Astrocyte of the hippocampus (primary cell): ENCODE measurements at places on chromosomes 5 and 9.

- no peak for DNase-seq
Measured at GRCh38 chr9:134291961-134292871, 34.0 kb upstream of the RXRA start.

- DNase-seq = no peak
Measured at GRCh38 chr5:133049726-133050048, 2.1 kb upstream of the HSPA4 start.

GRCh38 chr5:65913519-65913918 lies 12.9 kb upstream of the ERBIN start:
- DNase-seq = no peak

- DNase-seq = no peak
Measured at GRCh38 chr5:71894091-71894490, 175.0 kb downstream of the CARTPT start.

- peak; percentile 58 for DNase-seq
Measured at GRCh38 chr5:322281-322941, 897 bp downstream of the AHRR start.

DNA sequence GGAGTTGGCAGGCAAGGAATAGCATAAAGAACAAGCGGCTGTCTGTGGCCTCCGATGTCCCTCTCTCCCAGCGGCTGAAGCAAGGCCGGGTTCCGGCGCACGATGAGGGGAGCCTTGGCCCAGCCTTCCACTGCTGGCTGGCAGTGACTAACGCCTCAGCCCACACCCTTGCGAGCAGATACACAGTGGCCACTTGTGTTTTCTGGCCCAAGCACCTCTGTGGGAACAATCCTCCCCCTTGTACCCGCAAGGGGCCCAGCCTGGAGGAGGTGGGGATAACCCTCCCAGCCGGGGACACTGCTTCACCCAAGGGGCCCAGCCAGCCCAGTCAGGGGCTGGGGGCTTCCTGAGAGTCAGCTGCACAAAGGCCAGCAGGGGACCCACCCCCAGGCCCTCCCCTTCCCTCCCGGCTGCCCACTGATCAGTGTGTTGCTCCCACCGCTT lies 23.2 kb downstream of the STK10 start:
- DNase-seq = peak; percentile 42

GRCh38 chr5:41961736-41962135 lies 36.7 kb downstream of the FBXO4 start:
- DNase-seq = no peak

DNA sequence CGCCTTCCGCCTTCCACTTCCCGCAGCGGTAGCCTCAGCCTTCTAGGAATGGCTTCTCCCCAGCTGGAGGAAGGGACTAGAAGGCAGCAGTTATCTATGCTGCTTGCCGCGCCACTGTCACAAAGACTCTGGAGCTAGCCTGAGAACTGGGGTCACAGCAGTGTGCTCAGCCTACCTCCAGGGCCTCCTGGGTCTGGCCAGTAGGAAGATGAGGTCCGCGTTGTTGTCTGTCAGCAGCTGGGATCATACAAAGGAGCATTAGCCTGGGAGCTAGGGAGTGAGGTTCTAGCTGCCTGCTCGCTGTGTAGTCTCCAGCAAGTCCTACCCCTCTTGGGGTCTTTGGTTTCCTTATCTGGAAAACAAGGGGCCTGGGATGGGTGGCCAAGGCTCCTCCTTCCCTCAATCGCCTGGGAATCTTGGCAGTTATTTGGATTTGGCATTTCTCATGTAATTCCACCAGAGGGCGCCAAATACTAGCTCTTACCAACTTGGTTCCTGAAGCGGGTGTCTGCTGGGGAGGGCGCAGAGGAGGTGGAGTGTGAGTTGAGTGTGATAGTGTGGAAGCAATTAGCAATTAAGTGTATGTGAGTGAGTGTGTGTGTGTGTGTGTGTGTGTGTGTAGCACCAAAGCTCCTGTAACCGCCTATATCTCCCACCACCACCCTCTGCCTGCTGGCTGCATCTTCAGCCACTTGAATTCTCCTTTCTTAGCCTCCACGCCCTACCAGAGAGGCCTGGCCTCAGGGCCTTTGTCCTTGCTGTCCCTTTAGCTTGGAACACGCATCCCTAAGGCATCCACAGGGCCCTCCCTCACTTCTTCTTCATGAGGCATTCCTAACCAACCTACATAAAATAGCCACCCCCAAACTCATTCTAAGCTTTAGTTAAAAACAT lies 97.1 kb downstream of the ENTREP1 start:
- DNase-seq = peak; percentile 82

- DNase-seq = no peak
Measured at GRCh38 chr5:176650354-176650884, 3.1 kb downstream of the TSPAN17 start.

- DNase-seq = no peak
Measured at GRCh38 chr5:126300293-126300692, 122.9 kb upstream of the GRAMD2B start.

- no peak for DNase-seq
Measured at GRCh38 chr9:113386571-113387393, 10.0 kb upstream of the HDHD3 start.

- no peak for DNase-seq
Measured at GRCh38 chr5:65620021-65620420, 4.1 kb downstream of the TRIM23 start.

DNA sequence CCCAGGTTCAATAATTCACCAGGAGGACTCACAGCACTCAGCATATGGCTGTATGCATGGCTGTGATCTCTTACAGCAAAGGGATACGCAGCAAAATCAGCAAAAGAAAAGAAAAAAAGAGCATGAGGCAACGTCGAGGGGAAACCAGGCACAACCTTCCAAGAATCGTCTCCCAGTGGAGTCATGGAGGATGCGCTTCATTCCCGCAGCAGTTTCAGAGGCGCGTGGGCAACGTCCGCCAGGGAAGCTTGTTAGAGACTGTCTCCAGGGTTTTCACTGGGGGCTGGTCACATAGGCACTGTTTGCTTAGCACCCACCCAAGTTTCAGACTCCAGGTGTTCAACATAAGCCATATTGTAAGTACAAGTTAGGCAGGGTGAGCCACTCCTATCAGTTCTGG lies 44.6 kb downstream of the NSG2 start:
- DNase-seq = no peak

DNA sequence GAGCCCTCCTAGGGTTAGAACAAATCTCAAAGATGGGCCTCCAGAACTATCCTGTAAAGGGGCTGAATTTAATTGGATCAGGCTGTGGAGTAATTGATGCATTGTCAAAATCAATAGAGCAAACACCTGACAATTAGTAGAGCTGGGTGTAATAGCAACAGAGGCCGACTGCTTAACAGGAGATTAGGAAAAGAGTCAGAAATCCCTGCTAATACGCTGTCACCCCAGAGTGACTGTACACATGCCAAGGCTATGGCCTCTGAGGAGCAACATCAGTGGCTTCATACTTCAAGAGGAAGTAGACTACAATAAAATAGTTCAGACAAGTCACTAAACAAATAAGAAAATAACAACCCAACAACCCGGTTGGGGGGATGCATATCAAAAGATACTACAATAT lies 18.7 kb upstream of the GRPEL2 start:
- DNase-seq = no peak

GRCh38 chr9:108119530-108120113 lies 630.1 kb upstream of the KLF4 start:
- DNase-seq = no peak

DNA sequence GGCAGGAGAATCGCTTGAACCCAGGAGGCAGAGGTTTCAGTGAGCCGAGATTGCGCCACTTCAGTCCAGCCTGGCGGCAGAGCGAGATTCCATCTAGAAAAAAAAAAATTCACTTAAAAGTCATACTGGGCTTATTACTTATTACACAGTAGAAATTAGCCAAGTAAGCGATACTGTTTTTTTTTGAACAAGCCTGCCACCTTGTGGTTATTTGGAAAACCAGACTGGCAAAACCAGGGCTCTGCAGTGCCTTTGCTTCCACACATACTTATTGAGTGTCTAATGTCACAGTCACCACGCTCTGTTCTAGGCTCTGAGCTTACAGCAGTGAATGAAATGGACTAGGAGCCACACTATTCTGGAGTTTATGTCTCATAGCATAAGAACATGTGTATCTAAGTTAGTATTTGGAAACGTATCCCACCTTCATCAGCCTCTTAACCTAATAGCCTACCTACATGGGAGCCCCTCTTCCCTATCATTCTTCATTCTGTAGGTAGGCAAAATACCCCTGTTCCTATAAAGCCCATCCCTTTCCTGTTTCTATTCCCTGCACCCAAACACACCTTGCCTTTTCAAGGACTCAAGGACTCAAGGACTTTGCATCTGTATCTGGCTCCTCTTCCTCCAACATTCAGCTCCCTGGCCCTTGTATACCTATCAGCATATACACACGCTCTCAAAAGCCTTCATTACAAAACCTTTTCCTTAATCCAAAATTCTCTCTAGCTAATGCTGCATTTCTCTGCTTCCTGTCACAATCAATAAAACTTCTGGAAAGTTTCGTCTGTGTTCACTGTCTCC lies 13.9 kb upstream of the BASP1 start:
- peak; percentile 81 for DNase-seq

GRCh38 chr5:52148679-52149078 lies 639.0 kb upstream of the ITGA1 start:
- no peak for DNase-seq

GRCh38 chr9:28624771-28625170 lies 1051.5 kb upstream of the C9orf72 start:
- no peak for DNase-seq

GRCh38 chr9:113953531-113953930 lies 77.4 kb downstream of the ZNF618 start:
- no peak for DNase-seq

- peak; percentile 10 for DNase-seq
Measured at GRCh38 chr9:97628668-97629067, 4.5 kb downstream of the TSTD2 start.

GRCh38 chr9:1870915-1871314 lies 144.2 kb upstream of the SMARCA2 start:
- no peak for DNase-seq

- peak; percentile 60 for DNase-seq
Measured at GRCh38 chr5:125410537-125411070, 664.2 kb upstream of the ZNF608 start.

GRCh38 chr5:175851311-175851710 lies 20.1 kb upstream of the CPLX2 start:
- no peak for DNase-seq

DNA sequence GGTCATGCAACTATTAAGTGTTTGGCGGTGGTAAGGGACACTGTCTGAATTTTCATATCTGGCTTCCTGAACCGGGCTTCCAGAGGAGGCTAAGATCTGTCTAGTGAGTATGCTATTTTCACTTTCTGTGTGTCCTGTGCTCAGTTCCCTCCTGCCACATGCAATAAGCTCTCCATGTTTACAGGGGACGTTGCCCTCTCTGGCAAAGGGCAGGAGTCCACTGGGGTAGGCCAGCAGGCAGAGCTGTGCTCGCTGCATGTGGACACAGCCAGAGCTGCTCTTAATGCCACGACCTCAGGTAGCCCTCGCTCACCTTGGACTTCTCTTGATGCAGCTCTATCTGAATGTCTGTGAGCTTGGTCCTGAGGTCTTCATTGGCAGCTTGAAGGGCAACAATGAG lies 111.2 kb downstream of the JAKMIP2 start:
- no peak for DNase-seq

- peak; percentile 44 for DNase-seq
Measured at GRCh38 chr5:98109561-98110006, 663.9 kb upstream of the RGMB start.

- DNase-seq = no peak
Measured at GRCh38 chr9:23290973-23291372, 535.1 kb downstream of the ELAVL2 start.

DNA sequence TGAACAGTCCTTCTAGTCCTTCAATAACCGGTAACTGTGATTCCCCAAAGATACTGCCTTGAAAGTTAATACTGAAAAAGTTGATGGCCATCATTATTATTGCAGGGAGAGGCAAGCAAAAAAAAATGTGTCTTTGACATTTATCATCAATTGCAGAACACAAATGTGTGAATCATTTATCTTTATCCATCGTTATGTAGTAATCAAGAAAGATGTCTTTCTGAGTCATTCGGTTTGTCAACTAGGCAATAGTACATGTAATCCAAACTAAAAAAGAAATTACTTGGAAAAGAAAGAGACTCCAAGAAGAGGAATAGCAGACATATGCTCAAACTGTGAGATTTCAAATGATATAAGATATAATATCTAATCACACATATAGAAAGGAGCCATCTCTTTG lies 473.0 kb downstream of the CETN3 start:
- DNase-seq = no peak

DNA sequence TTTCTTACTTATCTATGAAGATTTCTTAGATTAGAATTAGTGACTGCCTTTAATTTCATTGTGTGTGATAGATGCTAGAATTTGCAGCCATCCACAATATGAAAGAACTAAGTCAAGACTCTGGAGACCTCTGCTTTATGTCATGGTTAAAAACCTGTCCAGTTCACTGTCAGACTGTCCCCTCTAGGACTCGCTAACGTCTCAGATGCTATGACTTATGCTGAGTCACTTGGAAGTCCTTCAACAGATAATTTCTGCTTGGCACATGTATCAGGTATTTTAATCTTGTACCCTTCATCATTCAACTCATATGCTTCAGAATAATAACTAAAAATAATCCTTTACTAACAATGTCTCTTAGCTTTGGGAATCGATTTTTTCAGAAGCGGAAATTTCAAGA lies 230.5 kb upstream of the DMAC1 start:
- DNase-seq = no peak

DNA sequence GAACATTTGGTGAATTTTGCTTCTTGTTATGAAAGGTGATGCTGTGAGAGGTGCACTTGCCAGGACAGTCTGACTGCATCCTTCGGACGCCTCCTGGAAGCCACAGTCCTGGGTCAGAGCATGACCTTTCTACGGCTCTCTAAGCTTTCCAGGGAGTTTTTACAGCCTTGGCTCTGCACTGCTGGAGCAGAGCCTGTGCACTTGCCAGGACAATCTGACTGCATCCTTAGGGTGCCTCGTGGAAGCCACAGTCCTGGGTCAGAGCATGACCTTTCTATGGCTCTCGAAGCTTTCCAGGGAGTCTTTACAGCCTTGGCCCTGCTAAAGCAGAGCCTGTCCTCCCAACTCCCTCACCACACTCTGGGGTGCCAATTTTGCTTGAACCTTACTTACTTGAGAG lies 49.6 kb downstream of the CCDC180 start:
- DNase-seq = no peak

GRCh38 chr5:21398511-21398910 lies 1410.5 kb upstream of the CDH18 start:
- no peak for DNase-seq

DNA sequence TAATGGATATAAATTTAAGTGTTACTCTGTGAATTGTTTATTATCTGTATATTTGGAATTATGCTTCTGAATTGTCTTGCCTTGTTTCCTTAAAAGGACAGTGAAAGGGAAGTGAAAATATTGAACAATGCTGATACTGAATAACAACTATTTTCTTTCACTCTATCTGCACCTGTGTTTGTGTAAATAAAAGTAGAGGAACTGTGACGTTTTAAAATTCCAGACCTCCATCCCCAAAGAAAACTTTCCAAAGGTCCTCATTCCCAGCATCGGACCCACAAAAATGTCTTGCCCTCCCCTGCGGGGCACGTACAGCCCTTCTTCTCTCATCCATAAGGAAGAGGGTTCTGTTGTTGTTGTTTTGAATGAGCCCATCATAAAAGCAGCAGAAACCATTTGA lies 100.0 kb downstream of the NLN start:
- no peak for DNase-seq

- peak; percentile 63 for DNase-seq
Measured at GRCh38 chr9:94014066-94014654, 59.0 kb upstream of the BARX1 start.
